ENCODE measurements at places on chromosomes 2 and 18.

DNA sequence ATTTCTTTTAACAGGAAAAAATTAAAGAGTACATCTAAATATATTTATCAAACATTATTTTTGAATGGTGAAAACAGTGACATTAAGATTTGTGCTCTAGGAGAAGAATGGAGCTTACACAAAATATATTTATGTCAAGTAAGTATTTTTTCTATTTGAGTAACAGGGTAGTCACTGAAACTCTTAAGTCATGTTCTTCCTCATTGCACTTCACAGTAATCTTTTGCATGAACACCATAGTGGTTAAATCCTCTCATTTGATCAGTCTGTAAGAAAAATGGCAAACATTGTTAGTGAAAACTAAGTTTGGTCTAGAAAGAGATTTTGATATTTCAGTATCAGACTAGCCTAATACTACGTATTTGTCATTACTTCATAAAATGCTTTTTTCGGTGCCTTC, 8.1 kb downstream of the GMCL1 start:
- no peak for DNase-seq

DNA sequence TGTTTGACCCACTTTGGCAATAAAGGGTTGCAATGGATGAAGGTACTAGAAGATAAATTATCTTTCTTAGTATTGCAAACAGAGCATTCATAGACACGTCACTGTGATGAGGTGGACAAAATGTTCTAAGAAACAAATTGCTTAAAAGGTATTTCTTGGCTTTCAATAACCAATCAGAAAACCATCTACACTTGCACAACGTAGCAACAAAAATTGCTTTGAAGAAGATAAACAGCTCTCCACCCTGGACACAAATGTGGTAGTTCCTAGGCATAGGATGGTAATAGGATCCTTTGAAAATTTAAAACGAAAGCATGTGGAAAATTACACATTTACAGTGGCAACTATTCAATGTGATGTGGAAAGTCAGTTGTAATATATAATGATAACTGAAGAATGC, 439.9 kb upstream of the ETAA1 start:
- DNase-seq: no peak

DNA sequence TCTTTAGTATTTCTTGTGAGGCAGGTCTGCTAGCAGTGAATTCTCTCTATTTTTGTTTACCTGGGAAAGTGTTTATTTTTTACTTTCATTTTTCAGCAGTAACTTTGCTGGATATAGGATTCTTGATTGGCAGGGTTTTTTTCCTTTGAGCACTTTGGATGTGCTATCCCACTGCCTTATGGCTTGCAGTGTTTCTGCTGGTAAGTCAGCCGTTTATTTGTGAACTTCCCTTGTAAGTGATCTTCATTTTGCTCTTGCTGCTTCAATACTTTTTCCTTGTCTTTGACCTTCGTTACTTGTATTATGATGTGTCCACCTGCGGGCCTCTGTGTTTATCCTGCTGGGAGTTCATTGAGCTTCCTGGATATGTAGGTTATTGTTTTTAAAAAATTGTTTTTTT, 54.7 kb downstream of the SLC66A2 start:
- no peak for DNase-seq

DNA sequence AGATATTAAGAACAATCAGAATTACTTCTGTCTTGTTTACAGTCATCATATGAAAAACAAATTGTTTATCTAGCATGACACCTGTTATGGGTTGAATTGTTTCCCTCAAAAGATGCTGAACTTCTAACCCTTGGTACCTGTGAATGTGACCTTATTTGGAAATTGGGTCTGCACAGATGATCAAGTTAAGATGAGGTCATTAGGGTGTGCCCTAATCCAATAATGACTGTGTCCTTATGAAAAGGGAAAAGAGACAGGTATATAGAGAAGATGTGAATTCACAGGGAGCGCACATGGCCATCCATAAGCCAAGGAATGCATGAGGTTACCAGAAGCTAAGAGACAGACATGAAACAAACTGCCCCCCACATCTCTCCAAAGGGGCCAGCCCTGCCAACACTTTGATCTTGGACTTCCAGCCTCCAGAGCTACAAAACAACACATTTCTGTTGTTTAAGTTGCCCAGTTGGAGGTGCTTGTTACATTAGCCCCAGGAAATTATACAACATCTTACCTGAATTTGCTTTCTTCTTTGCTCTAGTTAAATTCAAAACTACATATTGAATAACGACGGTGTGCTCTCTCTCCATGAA, 2.3 kb upstream of the HPCAL1 start:
- DNase-seq: no peak

GRCh38 chr2:75356865-75357264, 157.5 kb upstream of the TACR1 start:
- DNase-seq: no peak

- DNase-seq: no peak
These were observed 71.2 kb downstream of the SEMA4F start for GRCh38 chr2:74725287-74725686.

- DNase-seq: no peak
These were observed 742.3 kb upstream of the SLC8A1 start for GRCh38 chr2:41194230-41194629.

DNA sequence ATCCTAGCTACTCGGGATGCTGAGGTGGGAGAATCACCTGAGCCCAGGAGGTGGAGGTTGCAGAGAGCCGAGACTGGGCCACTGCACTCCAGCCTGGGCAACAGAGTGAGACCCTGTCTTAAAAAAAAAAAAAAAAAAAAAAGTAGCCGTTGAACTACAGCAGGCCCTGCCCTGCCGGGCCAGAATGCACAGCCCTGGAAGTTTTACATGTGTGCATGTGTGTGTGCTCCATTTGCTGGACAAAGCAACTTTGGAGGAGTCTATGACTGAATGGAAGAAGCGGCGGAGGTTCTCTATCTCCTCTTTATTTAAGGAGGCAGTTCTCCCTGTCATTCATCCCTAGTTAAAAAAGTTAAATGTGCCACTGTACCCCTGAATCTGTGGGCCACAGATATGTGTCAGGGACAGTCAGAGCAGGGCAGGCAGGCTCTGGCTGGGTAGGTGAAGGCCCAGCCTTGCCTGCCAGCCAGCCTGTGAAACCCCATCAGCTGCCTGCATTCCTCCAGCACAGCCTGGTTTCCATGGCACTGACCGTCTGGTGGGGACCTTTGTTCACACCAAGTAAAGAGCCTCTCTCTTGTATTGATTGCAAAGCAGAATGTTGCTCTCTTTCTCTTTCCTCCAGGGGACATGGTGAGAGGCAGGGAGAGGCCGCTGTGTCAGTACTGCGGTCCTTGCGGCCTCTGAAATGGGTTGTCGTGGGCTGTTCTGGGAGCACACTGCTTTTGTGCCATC, 10.9 kb downstream of the LIPG start:
- DNase-seq: no peak

- no peak for DNase-seq
These were observed 2.6 kb downstream of the DPYSL5 start for GRCh38 chr2:26850505-26850904.

- peak; percentile 15 for DNase-seq
These were observed 41.6 kb downstream of the FBXO48 start for GRCh38 chr2:68425503-68425902.

DNA sequence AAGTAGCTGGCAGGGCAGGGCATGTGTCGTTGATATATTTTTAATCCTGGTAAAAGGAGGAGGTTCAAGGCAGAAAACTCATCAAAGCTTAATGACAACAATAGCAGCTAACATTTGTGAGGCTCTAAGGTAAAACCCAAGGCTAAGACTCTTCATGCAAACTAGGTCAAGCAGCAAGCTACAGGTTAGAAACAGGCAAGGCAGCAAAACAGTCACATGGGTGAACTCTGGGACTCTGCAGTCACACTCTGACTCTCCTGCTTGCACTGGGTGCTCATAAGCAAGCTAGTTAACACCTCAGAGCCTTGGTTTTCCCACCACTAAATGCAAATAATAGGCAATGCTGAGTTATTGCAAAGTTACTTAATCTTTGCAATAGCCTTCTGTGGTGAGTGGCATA, 7.9 kb downstream of the IL1RN start:
- DNase-seq: peak; percentile 40

DNA sequence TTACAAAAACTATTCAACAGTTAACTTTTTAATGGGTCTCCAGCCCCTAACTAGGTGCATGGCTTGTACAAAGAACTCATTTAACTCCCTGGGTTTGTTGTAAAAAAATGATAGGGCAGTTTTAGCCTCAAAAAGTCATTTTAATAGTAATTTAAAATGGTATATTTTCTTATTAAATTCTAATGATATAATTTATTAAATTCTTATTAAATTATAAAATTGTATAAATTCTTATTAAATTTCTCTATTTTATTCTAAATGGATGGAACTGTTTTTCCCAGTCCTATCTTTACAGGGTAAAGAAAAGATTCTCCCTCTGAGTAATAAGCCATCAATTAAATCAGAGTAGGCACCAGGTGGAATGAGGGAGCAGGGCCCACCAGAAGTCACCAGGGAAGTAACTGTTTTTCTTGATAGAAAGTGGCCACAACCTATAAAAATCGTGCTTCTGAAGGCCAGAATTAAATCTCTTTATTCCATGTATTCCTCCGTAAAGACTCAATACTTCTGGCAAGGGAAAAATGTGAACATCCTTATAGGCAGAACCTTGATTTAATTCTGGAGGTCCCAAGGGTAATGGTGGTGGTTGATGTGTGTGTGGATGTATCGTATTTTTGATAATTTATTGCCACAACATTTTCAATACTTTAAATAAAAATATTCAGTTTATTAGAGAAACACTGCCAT, 814 bp downstream of the FKBP7 start:
- no peak for DNase-seq

GRCh38 chr2:10794876-10795275, 17.7 kb downstream of the PDIA6 start:
- DNase-seq: no peak

- DNase-seq: peak; percentile 35
These were observed 13.5 kb upstream of the CNOT11 start for GRCh38 chr2:101238930-101239759.

DNA sequence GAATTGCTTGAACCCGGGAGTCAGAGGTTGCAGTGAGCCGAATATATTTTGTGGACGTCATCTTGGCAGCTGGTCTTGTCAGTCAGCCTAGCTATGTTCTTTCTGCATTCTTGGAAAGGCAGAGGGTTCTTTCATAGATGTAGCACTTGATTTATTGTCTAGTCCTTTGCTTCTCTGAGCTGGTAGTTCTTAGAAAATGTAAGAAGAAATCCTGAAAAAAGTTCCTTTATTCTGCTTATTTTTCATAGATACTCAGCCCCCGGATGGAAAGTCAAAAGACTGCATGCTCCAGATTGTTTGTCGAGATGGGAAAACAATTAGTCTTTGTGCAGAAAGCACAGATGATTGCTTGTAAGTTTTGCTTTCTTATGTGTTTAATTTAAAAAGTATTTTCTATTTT, 21.3 kb downstream of the PLEKHB2 start:
- DNase-seq: no peak

GRCh38 chr2:29123617-29124349, 8.6 kb downstream of the CLIP4 start:
- DNase-seq: no peak

GRCh38 chr2:46161315-46161714, 135.9 kb upstream of the EPAS1 start:
- no peak for DNase-seq

- DNase-seq: peak; percentile 48
These were observed at the start of gene ASTL for GRCh38 chr2:96138179-96139145. Gene ASTL (minus strand): TSS chr2:96138502. CDS start chr2:96138436, 66 bp downstream.

GRCh38 chr18:78238404-78239089, 741.1 kb upstream of the SALL3 start:
- DNase-seq: no peak

DNA sequence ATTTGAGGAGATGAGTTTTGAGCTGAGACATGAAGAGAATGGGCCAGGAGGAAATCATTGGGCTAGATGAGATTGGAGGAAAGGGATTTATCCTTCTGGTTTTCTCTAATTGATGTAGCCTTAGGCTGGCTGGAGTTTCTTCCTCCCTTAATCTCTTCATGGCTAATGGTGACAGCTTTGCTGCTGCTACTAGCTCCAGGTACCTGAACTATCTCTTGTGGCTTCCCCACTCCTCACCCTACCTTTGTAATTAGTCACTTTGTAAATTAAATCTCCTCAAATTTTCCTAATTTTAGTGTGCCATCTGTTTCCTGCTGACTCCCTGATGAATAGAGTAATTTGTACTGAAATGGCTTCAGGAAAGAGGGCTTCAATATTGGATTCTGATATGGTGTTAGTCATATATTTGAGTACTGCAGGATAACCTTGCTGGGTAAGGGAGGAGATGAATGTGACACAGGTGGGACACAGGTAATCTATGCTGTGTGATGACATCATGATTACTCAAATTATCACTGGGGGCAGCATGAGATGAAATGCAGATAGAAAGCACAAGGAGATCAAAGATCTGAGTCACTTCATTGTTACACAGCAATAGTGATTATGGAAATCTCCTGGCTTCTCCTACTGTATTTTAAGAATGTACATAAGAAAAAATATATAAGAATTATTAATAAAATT, 1134.1 kb upstream of the DDX18 start:
- no peak for DNase-seq

GRCh38 chr2:232843834-232844233, 26.2 kb upstream of the SNORC start:
- no peak for DNase-seq

- no peak for DNase-seq
These were observed 10.1 kb upstream of the IFIH1 start for GRCh38 chr2:162328424-162329157.

GRCh38 chr2:86675511-86676015, 44.5 kb upstream of the RMND5A start:
- DNase-seq: no peak

DNA sequence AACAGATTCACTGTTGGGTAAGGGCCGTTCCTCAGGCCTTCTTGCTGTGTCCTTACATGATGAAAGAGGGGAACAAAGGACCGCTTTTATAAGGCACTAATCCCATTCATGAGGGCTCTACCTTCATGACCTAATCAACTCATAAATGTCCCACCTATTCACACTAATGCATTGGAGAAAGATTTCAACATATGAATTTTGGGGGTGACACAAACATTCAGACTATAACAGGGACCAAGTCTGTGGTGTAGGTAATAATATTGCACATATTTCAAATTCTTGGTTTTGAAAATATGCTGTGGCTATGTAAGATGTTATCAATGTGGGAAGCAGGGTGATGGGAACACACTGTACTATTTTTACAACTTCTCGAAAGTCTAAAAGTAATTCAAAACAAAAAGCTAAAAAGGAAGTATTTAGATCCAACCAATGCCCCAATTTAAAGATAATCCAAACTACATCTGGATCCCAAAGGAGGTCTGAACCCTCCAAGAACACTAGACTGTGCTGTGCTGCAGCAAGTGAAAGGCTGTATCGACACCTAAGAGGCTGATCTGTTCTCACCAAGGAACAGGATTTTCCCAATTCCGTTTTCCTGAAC, 82.4 kb upstream of the TGIF1 start:
- DNase-seq: no peak

DNA sequence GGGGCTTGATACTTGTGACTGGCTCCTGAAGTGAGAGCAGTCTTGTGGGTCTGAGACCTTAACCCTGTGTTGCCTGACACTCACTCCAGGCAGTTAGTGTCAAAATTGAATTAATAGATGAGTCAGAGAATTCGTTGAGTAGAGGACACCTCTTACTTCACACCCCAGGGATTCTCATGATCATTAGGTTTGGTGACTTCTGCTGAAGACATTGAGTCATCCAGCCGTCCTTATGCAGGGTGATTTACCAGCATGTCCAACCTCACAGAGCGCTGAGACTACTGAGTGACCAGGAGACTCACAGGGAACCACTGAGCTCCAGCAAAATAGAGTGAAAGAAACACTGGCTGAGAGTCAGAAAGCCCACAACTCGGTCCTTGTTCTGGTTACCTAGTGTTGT, 36.0 kb upstream of the EVA1A start:
- DNase-seq: no peak

Measured in inflammatory macrophage (primary cell).